ENCODE measurements at places on chromosomes 12 and 14. TPM values are rescaled to one million over a fixed set of nuclear protein-coding genes. Genes with fewer than 3 reads are reported as not detected.

- no peaks in the 10 kb centered on the region for H3K27me3 ChIP-seq
- DNase-seq: no peak
- peaks cover 24% of the 10 kb centered on the region for H3K4me1 ChIP-seq
Measured at GRCh38 chr12:107091381-107091780, 2.0 kb downstream of the CRY1 start.

- H3K27me3 ChIP-seq: no peaks in the 10 kb centered on the region
- H3K36me3 ChIP-seq: no peaks in the 10 kb centered on the region
- no peak overlapping the region for H3K4me3 ChIP-seq
- H3K27ac ChIP-seq: no peak overlapping the region
Measured at GRCh38 chr12:24478254-24478653, 470.6 kb downstream of the BCAT1 start.

GRCh38 chr12:13452955-13453570, 256.5 kb downstream of the EMP1 start:
- H3K27ac ChIP-seq: no peak overlapping the region
- H3K36me3 ChIP-seq: no peaks in the 10 kb centered on the region
- H3K4me3 ChIP-seq: no peak overlapping the region
- no peaks in the 10 kb centered on the region for H3K4me1 ChIP-seq

DNA sequence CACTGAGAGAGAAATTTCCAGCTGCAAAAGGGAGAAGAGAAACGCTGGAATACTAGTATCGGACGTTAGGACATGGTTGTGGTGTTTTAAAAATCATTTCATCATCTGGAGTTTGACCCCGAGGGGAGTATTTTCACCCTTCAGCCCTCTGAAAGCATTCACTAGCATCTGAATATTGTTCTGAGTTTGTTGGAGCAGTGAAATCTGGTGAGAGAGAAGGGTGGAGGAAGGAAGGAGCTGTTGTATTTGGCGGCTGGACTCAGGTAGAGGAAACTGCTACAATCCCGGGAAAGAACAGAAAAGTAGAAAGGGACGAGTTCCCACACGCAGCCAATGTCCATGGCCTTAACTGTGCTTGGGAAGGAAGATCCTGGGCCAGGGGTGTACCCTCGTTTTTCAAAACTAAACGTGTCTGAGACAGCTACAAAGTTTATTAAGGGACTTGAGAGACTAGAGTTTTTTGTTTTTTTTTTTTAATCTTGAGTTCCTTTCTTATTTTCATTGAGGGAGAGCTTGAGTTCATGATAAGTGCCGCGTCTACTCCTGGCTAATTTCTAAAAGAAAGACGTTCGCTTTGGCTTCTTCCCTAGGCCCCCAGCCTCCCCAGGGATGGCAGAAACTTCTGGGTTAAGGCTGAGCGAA, 896 bp upstream of the CDKN1B start:
- peak overlapping the region; percentile 92 for H3K4me3 ChIP-seq
- no peaks in the 10 kb centered on the region for H3K27me3 ChIP-seq
- H3K36me3 ChIP-seq: no peaks in the 10 kb centered on the region
- peaks cover 28% of the 10 kb centered on the region for H3K4me1 ChIP-seq
- peak overlapping the region; percentile 100 for H3K27ac ChIP-seq

DNA sequence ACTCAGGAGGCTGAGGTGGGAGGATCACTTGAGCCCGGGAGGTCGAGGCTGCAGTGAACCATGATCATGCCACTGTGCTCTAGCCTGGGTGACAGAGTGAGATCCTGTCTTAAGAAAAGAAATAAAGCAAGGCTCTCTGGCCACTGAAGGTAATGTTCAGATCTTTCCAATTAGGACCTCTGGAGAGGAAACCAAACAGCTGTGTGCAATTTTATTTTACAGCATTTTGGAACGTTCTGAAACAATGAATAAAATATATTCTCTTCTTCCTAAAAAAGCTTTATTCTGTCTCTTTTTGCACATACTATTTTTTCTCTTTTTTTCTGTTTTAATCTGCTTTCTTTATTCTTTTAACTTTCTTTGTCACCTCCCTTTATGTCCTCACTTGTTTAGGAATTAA, 5.0 kb upstream of the YBX3 start:
- no peaks in the 10 kb centered on the region for H3K27me3 ChIP-seq
- no peaks in the 10 kb centered on the region for H3K36me3 ChIP-seq
- no peak overlapping the region for H3K27ac ChIP-seq
- no peak for DNase-seq
- no peak overlapping the region for H3K4me3 ChIP-seq

The PRB2 gene
- total RNA-seq: not detected

The DDIT3 gene
- total RNA-seq: 338 TPM

The B4GALNT3 gene
- 49.8 TPM for total RNA-seq

Data from transverse colon (tissue), 4 donors.